ENCODE measurements at places on chromosomes 7 and 10. TPM values are rescaled to one million over a fixed set of nuclear protein-coding genes. Genes with fewer than 3 reads are reported as not detected.

GHRHR gene
- total RNA-seq = not detected

KLHDC10 gene
- total RNA-seq = 47.4 TPM

PAPOLB gene
- not detected for total RNA-seq

HOXA1 gene
- not detected for total RNA-seq

FAM25G gene
- total RNA-seq = not detected

LOXL4 gene
- 122 TPM for total RNA-seq

ZNF804B gene
- not detected for total RNA-seq
